Cortex of kidney (tissue), 1 donor: ENCODE measurements at places on chromosomes 3 and 15.
A peak's percentile ranks its signal among the peaks of the same experiment; 100 is the strongest.

- peak; percentile 54 for DNase-seq
Measured at GRCh38 chr15:63048115-63048775, 5.7 kb downstream of the TPM1 start.

GRCh38 chr15:68725736-68726135, 95.0 kb downstream of the ANP32A start:
- DNase-seq = no peak

DNA sequence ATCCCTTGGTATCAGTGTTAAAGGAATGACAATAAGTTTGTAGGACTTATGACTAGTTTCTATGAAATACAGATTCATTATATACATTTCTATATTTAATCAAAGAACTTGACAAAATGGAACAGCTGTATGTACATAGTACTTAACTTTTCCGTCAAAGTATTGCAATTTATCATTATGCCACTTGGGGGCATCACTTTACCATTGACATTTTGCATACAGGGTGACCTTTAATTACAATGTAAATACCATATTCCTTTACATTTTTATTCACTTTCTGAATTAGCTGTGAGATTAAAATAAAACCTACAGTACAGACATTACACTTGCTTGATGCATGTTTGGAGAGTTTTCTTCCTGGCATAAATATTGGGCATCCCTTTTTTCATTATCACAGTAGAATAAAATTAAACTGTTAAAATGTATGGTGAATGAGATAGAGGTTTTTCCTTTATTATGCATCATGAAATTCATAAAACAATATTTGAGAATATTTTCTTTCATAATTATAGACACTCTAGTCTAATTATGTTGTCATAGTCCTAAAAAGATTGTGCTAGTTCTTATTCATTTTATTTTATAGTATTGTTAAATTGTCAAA, 6.9 kb downstream of the NEK11 start:
- no peak for DNase-seq

DNA sequence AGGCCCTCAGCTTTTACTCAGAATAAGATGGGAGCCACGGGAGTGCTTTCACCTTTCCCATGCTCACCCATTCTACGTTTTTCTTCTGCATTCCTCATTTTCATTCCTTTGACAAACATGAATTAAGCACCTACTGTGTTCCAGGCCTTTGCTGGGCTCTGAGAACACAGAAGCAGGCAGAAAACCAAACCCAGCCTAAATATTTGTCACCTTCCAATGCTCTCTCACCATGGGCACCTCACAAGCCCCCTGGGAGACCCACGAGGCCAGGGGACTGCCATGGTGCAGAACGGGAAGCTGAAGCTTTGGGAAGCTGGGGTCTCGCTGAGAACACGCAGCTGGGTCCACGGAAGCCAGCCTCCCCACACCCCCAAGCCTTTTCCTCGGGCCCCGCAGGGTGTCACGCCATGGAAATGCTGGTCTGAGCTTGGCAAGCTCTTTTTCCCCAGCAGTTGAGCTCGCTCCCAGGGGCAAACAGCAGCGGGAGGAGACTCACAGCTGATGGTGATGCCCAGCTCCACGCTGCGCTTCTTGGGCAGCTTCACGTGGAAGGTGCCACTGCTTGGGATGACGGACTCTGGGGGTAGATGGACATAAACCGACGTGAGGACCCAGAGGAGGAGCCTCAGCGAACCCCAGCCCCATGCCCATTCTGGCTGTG, 27.7 kb downstream of the GRIP2 start:
- no peak for DNase-seq

- DNase-seq = no peak
Measured at GRCh38 chr3:182139627-182140357, 428.1 kb downstream of the SOX2 start.

GRCh38 chr3:85270488-85270887, 311.7 kb downstream of the CADM2 start:
- DNase-seq = no peak

DNA sequence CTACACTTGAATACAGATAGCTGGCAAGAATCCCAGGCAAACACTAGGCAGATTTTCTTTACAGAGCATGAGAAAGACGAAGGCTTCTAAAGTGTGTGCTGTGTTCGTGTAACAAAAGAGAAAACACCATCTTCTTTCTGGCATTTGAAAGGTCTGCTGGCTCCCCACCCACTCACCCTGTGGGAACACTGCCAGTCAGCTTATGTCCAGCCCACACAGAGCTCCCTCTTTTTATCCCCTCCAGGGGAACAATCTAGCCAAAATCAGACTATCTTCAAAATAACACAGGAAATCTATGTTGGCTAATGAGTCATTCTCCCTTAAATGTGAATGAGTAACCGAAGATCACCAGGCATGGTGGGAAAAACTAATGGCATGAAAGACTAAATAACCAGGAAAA, 45.6 kb upstream of the PAQR5 start:
- no peak for DNase-seq

- DNase-seq = no peak
Measured at GRCh38 chr3:3714572-3714971, 84.7 kb upstream of the LRRN1 start.

- DNase-seq = no peak
Measured at GRCh38 chr3:10981961-10982360, 10.6 kb upstream of the SLC6A1 start.

- no peak for DNase-seq
Measured at GRCh38 chr3:101964861-101965260, 115.5 kb downstream of the NFKBIZ start.

- DNase-seq = no peak
Measured at GRCh38 chr3:140219923-140220452, 285.0 kb downstream of the CLSTN2 start.
